D721Med (cell line): ENCODE measurements at places on chromosomes 4 and X.

- no peak for DNase-seq
These were observed 5.2 kb upstream of the PGRMC1 start for GRCh38 chrX:119230850-119231249.

DNA sequence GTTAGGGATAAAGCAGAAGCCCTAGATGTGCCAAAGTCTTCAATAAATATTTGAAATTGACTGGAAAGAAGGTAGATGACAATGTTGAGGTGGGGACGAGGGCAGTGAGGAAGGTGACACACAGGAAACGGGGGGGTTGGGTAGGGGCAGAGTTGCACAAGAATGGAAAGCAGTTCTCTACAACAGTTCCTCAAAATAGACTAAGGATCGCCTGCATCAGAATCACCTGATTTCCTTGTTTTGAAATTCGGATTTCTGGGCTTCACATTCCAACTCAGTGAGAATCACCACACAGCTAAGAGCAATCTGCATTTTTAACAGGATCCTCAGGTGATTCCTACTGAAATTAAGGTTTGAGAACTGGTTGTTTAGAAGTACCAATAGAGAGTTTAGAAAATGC is 70.6 kb downstream of the ARFIP1 start:
- no peak for DNase-seq

DNA sequence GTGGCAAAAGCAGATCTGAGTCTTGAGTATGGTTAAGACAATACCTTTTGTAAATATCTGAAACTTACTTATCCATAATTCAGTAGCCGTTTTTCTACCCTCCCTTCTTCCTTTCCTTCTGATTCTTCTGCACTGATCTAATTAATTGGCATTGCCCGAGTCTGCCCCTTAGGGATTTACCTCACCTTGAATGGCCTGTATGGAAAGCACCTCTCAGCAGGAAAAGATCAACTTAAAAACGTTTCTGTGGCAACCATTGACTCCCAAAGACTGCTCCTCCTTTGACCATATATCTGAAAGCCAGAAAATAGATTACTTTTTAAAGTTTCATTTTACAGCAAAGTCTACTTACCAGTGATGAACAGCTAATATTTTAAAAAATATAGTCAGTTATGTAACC is 496.5 kb upstream of the LCORL start:
- no peak for DNase-seq

GRCh38 chr4:38696697-38697096 is 32.7 kb downstream of the KLF3 start:
- no peak for DNase-seq

DNA sequence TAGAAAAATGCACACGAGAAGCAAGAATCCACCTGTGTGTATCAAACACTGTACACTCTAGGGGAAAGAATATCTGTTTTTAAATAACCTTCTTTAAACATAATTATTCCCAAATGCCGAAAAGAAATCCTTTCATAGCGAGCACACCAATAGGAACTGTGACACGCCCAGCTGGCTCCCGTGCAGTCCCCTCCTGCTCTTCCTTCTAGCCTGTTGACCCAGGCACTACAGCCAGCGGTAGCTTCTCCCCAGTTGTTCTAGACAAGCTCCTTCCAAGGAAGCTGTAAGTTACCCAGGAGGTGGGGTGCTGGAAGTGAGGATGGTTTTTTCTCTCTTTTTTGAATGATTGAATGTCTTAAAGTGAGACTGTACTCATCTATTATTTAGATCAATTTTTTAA is 19.5 kb upstream of the NOCT start:
- DNase-seq: no peak

GRCh38 chr4:22897520-22898108 is 204.9 kb downstream of the GBA3 start:
- peak; percentile 18 for DNase-seq

GRCh38 chrX:12881914-12882313 is 15.0 kb downstream of the TLR7 start:
- DNase-seq: no peak

- DNase-seq: no peak
These were observed 1.9 kb downstream of the DHRSX start for GRCh38 chrX:2498781-2499302.

DNA sequence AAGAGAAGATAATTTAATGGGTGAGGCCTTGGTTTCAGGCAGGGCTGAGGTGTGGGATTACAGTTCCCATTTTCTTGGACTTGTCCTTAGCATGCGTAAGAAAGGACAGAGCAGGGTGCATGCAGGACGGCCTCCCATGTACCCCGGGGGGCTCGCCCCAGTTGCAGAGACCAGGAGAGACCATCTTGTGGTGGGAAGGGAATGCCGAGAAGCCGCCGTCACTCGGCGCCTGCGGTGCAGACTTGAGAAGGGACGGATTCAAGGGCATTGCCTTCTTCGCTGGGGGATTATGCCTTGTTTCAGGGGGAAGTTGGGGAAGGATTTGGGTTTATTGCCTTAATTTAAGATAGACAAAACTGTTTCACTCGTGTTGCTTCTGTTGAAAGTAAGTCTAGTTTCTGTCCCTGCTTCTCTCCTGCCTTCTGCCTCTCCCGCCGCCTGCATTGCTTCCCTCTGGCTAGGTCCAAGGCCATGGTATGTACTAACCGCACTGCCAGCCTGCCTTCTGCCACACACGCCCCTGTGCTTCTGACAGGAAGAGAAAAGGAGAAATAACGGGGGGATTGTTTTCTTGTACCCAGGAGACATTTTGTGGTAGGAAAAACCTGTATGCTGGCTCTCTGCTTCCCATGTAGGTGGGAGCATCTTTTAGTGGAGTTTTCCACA is 175.9 kb downstream of the DCLK2 start:
- DNase-seq: no peak

GRCh38 chrX:68822641-68823410 is 6.0 kb upstream of the EFNB1 start:
- no peak for DNase-seq

DNA sequence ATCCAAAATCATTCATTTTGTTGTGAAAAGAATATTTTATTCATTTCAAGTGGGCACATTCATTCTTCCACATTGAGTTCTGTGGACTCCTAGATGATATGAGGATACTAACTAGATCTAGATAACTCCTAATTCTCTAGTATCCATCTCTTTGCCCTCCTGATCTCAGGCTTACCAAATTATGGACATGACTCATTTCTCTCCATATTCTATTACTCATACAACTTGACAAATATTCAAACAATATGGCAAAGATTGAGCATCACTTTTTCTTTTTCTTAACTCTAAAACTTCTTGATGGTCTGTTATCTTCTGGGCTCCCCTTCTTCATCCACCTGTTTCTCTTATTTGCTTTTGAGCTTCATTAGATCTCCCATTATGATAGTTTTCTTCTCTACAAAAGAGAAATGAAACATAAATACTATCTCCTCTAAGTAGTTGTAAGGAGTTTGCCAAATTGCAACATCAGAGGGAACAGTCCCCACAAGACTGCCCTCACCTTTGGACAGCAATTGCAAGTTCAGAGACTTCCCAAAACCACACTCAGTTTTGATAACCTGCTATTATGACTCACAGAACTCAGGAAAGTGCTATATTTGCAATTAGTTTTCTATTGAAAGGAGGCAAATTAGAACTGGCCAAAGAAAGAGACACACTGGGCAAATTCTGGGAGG is 422.9 kb downstream of the SPRY1 start:
- DNase-seq: no peak

DNA sequence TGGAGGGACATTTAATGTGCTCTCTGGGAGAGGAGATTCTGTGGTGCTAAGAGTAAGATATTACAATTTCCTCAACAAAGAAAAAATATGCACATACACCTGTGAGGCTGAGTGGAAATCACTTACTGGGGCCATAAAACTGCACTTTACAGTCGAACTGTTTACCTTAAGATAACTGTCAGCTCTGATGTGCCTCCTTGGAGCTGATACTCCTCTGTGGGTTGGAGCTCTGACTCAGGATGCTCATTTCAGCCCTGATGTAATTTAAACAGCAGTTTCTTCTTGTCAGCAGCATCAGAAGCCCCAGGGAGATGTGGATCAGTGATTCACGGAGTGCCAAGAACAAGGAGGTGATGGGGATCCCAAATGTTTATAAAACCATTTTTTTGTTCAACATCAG is 241.9 kb upstream of the SFRP2 start:
- DNase-seq: no peak

DNA sequence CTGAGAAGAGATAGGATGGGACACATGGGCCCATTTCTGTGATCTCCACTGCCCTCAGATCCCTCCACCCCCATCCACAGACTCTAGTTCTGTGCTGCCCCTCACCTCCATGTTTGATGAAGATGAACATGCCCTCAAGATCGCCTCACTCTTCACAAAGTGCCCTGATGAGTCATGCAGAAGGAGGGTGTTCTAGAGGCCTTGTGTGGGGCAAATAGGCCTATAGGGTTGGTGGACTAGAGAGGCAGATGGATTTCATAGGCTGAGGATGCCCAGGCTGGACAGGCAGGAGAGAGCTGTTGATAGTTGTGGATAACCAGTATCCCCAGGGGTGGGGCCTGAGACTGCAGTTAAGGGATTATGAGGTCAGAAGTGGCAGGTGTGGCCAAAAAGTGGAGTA is at the start of gene CXorf65:
Gene CXorf65, minus strand, starts transcription at position 314 of the 400 bp plus-strand sequence. Its CDS starts 184 bp downstream, at position 130.
- DNase-seq: no peak

GRCh38 chr4:83258461-83258860 is 26.1 kb downstream of the COQ2 start:
- DNase-seq: no peak

- DNase-seq: no peak
These were observed 33.1 kb upstream of the ANXA10 start for GRCh38 chr4:168059251-168059650.

DNA sequence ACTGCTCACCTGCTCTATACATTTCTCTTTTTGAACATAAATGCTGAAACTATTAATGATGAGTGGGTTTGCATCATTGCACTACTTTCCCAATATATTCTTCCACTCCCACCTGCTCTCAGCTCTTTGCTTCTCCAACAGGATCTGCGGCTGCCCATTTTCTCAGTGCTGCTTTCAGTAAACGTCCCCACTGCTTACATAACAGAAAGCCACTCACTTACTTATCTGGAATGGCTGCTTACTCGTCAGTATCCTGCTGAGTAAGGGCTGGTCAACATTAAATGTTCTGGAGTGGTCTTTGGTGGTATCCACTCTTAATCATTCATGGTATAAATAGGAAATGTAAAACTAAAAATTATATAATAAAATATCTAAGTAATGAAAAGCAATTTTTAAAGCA is 112.8 kb upstream of the HPF1 start:
- no peak for DNase-seq

- DNase-seq: no peak
These were observed 686 bp downstream of the FIP1L1 start for GRCh38 chr4:53378171-53378482.

GRCh38 chrX:32533848-32534247 is 677.5 kb downstream of the DMD start:
- no peak for DNase-seq

GRCh38 chr4:1031956-1032795 is 20.8 kb downstream of the FGFRL1 start:
- no peak for DNase-seq

DNA sequence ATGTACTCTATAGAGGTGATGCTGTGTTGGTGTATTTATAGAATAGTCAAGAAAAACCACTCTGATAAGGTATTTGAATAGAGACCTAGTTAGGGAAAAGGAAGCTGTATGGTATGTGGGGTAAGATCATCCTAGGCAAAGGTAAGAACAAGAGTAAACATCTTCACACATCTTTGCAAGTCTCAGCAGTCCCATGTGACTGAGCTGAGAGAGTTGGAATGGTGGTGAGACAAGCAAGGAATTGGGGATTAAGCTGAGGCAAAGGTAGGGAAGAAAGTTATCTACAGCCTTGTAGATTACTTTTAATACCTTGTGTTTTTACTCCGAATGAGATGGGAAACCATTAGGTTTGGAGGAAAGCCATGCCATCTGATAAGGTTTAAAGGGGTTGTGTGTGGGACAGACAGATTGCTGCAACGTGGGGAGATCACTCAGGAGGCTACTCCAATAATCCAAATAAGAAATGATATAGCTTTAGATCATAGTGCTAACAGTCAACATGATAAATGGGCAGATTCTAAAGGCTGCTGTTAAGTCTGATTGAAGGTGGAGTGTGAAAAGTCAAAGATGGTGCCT is 31.7 kb upstream of the MANBA start:
- DNase-seq: no peak

DNA sequence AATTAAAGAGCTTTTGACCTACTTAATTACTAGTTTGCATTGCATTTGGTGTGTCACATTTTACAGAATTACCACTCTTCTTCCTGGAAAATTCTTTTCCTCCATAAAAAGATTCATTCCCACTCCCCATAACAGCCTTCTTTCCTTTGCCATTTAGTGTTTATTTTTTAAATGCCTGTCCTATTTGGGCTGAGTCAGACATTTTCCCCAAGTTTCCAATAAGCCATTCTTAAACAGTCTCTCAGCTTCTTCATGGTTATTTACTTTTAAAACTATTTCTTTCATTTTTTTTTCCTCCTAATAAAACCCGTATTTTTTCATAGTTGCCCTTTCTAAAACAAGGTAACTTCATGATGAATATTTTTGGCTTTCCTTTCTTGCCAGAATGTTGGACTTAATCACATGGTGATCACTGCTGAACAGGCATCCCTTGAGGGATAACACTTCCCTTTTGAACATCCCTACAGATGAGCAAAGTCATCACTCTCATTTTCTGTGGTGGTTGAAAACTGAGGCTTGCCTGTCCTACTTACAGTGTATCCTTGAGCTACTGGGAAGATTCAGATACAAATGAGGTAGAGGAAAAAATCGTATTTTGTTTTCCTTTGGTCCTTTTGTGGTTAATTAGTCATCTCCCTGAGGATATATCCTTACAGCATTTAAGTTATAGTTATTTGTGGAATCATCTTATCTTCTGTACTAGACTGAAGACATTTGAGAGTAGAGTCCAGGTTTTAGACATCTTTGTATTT is 520.5 kb upstream of the NR3C2 start:
- no peak for DNase-seq

DNA sequence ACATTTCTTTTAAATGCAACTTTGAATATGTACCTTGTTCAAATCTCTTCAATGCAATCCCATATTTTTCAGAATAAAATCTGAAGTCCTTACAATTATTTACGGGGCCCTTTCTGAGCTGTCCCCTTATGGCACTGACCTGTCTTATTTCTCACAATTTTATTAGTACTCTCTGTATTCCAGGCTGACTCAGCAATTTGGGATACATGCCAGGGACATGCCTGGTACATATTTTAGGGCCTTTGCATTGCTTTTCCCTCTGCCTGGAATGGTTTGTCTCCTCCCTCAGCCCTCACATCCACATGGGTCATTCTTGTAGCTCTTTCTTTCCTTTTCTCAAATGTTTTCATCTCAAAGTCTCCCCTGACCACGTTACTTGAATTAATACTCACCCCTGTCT is 172.2 kb upstream of the TECRL start:
- no peak for DNase-seq

DNA sequence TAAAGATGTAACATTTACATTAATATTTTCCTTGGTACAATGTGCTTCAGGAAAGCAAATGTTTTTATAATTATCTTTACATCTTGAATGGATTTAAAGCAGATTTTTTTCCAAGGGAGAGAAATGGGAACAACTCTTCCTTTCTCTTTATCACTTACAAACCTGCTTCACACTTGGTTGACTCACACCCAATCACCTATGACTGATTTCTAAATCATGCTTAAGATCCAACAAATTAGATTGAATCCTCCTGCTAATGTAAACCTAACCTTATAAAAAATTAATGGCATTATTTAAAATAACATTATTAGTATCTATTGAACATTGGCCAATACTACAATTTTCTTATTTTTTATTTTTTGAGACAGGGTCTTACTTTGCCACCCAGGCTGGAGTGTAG is 127.1 kb downstream of the INPP4B start:
- no peak for DNase-seq

GRCh38 chr4:173998471-173999144 is 284.9 kb downstream of the FBXO8 start:
- no peak for DNase-seq
